Natural killer cell (primary cell): ENCODE measurements at places on chromosomes 3 and 15. TPM values are rescaled to one million over a fixed set of nuclear protein-coding genes. Genes with fewer than 3 reads are reported as not detected.
A peak's percentile ranks its signal among the peaks of the same experiment; 100 is the strongest.

- no peak for DNase-seq
- no peak overlapping the region for H3K4me3 ChIP-seq
- no peaks in the 10 kb centered on the region for H3K36me3 ChIP-seq
- no peaks in the 10 kb centered on the region for H3K4me1 ChIP-seq
- no peak overlapping the region for H3K27ac ChIP-seq
- no peaks in the 10 kb centered on the region for H3K27me3 ChIP-seq
These were observed 159.4 kb downstream of the ZIC4 start for GRCh38 chr3:147246906-147247305.

The GABRA5 gene
- not detected for total RNA-seq

DNA sequence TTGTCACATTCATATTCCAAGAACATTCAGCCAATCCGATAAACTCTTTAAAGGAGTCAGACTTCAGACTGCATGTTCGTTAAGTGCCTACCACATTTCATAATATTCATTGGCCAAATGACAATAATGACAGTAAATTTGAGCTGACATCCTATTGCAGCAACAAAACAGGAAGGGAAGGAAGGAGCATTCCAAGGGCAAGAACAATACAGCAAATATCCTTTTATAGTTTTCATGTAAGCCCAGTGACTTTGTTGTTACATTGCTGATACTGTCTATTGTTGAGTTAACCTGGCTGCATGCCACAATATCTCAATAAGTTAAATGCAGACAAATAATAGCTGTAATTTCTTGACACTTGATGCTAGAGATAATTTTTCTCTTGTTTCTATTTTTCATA, 16.4 kb upstream of the CBLB start:
- no peak overlapping the region for H3K4me3 ChIP-seq
- no peaks in the 10 kb centered on the region for H3K4me1 ChIP-seq
- no peak for DNase-seq
- no peak overlapping the region for H3K27ac ChIP-seq
- no peaks in the 10 kb centered on the region for H3K36me3 ChIP-seq

The SCN11A gene
- total RNA-seq: 0.07 TPM

DNA sequence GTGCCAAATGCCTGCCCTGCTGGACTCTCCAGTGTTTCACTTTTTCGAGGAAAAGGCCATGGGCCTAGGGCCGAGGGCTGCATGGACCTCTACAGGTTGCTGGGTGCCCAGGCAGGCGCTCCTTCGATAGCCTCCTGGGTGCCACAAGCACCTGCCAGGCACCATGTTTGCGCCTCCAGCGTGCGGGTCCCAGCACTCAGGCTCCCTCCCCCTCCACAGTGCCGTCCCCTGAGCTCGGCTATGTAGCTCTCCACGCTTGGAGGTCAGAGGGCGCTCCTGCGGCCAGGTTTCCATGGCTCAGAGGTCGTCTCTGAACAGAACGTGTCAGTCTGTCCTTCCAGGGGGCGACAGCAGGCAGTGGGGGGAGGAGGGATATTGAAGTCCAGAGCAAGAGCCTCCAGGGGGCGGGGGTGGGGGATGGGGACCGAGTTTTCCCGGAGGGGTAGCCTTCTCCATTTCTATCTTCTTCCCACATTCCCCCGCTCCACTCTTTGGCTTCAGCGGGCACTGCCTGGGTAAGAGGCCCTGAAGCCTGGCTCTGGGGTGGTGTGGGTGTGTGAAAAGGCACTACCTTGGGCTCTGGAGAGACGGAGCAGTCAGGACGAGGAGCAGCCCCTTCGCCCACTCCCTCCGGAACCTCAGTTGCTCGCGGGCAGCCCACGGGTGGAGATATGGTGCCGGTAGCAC, 3.6 kb downstream of the ONECUT1 start:
- H3K4me3 ChIP-seq: no peak overlapping the region
- no peak overlapping the region for H3K27ac ChIP-seq
- H3K4me1 ChIP-seq: peaks cover 30% of the 10 kb centered on the region
- no peak for DNase-seq
- H3K36me3 ChIP-seq: no peaks in the 10 kb centered on the region

- H3K36me3 ChIP-seq: no peaks in the 10 kb centered on the region
- H3K27ac ChIP-seq: no peak overlapping the region
- H3K4me3 ChIP-seq: no peak overlapping the region
- DNase-seq: no peak
- no peaks in the 10 kb centered on the region for H3K4me1 ChIP-seq
- no peaks in the 10 kb centered on the region for H3K27me3 ChIP-seq
These were observed 57.9 kb upstream of the SETD2 start for GRCh38 chr3:47221798-47222197.

DNA sequence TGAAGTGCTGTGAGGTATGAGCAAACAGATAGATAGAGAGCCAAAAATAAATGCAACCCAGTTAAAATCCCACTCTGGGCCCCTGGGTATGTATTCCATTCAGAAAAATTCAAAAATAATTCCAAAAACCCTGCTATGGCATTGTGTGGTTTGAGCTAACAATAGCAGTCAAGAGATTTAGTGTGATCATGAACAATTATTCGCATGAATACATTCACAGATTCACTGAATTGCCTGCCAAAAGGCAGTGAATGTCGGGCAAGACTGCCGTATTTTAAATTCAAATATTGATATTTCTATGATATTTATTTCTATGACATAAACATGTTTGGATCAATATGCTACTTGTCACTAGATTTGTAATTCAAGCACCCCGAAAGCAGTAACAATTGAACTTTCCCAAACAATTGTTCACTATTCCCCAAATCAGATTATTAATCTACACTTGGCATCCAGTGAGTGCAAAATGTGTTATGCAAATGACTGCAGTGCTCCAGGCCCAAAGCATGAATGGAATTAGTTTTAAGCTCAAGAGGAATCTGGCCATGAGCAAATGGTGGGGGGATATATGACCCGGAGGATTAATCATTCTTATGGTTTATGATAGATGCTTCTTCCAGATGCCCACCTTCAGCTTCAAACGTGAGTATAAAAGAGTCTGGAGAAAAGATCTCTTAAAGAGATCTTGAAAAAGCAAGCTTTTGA, 417.0 kb upstream of the MEIS2 start:
- H3K4me1 ChIP-seq: no peaks in the 10 kb centered on the region
- H3K27me3 ChIP-seq: no peaks in the 10 kb centered on the region

- no peaks in the 10 kb centered on the region for H3K4me1 ChIP-seq
- H3K27me3 ChIP-seq: no peaks in the 10 kb centered on the region
- peak; percentile 56 for DNase-seq
- no peak overlapping the region for H3K27ac ChIP-seq
- no peak overlapping the region for H3K4me3 ChIP-seq
These were observed 156.7 kb upstream of the MEF2A start for GRCh38 chr15:99409097-99409473.

GRCh38 chr3:126339466-126339865, 17.7 kb downstream of the KLF15 start:
- no peaks in the 10 kb centered on the region for H3K27me3 ChIP-seq
- H3K4me1 ChIP-seq: no peaks in the 10 kb centered on the region
- no peak overlapping the region for H3K27ac ChIP-seq
- DNase-seq: no peak
- H3K4me3 ChIP-seq: no peak overlapping the region

The FAH gene
- 13.5 TPM for total RNA-seq

DNA sequence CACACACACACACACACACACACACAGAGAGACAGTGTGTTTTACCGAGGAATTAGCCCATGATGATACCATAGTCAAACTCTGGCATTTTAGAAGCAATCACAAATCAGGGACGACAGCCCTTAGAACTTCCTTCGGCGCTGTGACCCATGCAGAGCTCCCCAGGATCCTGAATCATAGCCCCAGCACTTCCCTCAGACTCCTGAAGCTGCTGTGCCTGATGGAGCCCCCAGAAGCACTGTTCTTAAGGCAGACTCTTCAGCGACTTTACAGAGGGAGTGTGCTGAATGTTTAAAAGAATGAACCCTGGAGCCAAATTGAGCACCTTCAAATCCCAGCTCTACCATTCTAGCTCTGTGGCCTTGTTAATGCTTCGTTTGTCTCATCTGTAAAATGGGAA, 89.3 kb upstream of the LIPC start:
- no peak overlapping the region for H3K4me3 ChIP-seq
- no peaks in the 10 kb centered on the region for H3K4me1 ChIP-seq
- no peak for DNase-seq
- no peak overlapping the region for H3K27ac ChIP-seq
- H3K27me3 ChIP-seq: no peaks in the 10 kb centered on the region

DNA sequence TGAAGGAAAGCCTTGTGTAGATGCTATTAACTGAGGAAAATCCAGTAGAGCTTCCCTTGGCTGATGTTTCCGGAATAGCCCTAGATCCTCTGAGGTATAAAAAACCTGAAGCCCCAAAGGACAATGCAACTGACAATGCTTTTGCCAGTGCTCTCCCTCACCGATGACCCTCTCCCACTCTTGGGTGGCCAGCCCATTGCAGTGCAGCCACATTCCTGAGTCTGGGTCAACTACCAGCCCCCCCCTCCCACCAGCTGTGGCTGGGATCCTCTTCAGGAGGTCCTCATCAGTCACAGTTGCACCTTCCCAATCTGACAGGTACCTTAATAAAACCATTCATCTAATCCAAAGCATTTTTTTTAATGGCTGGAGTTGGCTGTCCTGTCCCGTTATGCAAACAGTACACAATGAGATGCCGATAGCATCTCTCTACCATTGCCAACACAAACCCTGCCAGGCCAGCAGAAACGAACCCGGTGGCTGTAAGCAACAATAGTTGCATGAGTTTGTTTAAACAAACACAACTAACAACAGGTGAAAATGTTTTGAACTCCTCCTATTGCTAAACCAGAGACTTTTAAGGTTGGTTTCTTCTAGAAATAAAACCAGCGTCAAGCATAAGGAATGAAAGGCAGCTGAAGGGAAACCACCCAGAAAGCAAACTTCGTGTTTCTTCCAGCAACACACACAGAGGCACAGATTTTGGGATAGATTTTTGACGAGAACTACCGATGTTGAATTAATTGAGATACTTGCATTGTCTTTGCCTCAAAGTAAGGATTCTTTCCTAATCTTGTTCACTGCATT, 128.3 kb upstream of the ARHGEF3 start:
- H3K4me3 ChIP-seq: no peak overlapping the region
- H3K4me1 ChIP-seq: peaks cover 13% of the 10 kb centered on the region
- H3K27me3 ChIP-seq: no peaks in the 10 kb centered on the region
- DNase-seq: no peak
- H3K27ac ChIP-seq: no peak overlapping the region

The TF gene
- 2.8 TPM for total RNA-seq

- no peaks in the 10 kb centered on the region for H3K4me1 ChIP-seq
- no peak overlapping the region for H3K4me3 ChIP-seq
- peak; percentile 19 for DNase-seq
These were observed 74.3 kb downstream of the TJP1 start for GRCh38 chr15:29747837-29748417.

The ST8SIA2 gene
- total RNA-seq: not detected

DNA sequence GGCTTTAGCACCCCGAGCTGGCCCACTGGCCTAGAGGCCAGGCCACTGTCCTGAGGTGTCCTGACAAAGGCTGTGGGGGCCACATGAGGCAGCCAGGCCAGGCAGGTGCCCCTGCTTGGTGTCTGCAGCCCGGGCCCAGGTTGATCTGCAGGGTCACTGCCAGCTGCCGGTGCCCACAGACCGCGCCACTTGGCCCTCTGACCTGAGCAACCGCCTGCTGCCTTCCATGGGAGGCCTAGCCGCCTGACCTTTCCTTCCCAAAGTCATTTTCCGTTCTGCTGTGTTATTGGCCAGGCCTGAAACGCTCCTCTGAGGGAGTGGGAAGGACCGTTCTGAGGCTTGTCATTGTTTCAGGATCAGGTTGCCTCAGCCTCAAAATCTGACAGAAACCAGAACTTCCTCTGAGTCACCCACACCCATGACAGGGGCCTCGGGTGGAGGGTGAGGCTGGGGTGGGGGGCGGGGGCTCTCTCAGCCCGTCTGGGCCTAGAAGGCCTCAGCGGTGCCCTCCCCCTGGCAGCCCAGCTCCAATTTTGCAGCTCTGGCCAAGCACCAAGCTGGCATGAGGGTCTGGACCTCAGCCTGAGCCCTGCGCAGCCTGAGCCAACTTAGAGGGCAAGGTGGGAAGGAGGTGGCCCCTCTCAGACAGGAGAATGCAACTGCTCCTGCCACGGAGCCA, 140.7 kb upstream of the MEF2A start:
- no peaks in the 10 kb centered on the region for H3K36me3 ChIP-seq
- no peak overlapping the region for H3K4me3 ChIP-seq
- DNase-seq: peak; percentile 59
- H3K4me1 ChIP-seq: peaks cover 21% of the 10 kb centered on the region

The PLXNB1 gene
- 5.0 TPM for total RNA-seq

The LSM3 gene
- 9.1 TPM for total RNA-seq

- no peaks in the 10 kb centered on the region for H3K36me3 ChIP-seq
- no peak overlapping the region for H3K4me3 ChIP-seq
- peaks cover 8% of the 10 kb centered on the region for H3K4me1 ChIP-seq
- DNase-seq: no peak
- no peaks in the 10 kb centered on the region for H3K27me3 ChIP-seq
- H3K27ac ChIP-seq: no peak overlapping the region
These were observed 23.0 kb downstream of the IGF1R start for GRCh38 chr15:98671060-98672008.

DNA sequence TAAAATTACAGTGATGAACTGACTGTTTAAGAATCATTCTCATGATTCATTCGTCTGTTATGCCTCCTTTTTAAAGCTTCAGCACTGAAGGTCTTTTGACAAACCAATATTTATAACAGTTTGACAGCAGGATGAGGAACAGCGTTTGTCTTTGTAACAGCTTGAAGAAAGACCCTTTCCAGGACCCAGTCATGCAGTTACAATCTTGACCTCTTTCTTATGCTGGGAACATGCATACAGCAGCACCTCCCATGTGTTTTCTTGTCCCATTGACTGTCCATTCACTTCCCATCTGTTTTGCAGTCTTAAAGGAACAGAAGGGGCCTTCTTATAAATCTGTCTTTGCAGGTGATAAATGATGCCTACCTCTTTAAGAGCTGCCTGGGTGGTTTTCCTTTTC, 87.2 kb downstream of the OPA1 start:
- DNase-seq: no peak
- H3K4me3 ChIP-seq: no peak overlapping the region
- H3K27me3 ChIP-seq: no peaks in the 10 kb centered on the region
- H3K4me1 ChIP-seq: no peaks in the 10 kb centered on the region

DNA sequence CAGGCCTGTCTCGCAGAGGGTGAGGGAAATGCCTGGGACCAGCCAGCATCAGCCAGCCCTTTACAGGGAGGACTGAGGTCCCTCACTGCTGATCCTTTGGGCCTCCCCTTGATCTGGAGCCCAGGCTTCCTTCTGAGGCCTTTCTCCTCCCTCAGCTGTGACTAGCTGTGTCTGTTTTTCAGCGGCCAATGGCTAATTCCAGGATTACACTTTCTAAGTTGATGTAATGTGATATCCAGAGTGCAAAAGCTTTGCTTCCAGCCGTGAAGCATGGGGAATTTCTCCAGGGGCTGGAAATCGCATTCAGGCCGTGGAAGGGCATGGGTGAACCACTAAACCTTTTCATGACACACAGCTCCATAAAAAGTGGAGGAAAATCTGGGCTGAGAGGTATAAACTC, 157.6 kb downstream of the SHQ1 start:
- DNase-seq: no peak
- H3K4me3 ChIP-seq: no peak overlapping the region
- H3K27ac ChIP-seq: no peak overlapping the region
- no peaks in the 10 kb centered on the region for H3K36me3 ChIP-seq
- H3K4me1 ChIP-seq: no peaks in the 10 kb centered on the region

- H3K27me3 ChIP-seq: no peaks in the 10 kb centered on the region
- H3K36me3 ChIP-seq: no peaks in the 10 kb centered on the region
- H3K4me3 ChIP-seq: no peak overlapping the region
- H3K27ac ChIP-seq: no peak overlapping the region
- no peak for DNase-seq
- no peaks in the 10 kb centered on the region for H3K4me1 ChIP-seq
These were observed 261.5 kb upstream of the TPM1 start for GRCh38 chr15:62781081-62781497.

GRCh38 chr3:13600950-13601691, 52.2 kb downstream of the FBLN2 start:
- H3K36me3 ChIP-seq: no peaks in the 10 kb centered on the region
- DNase-seq: no peak
- H3K27ac ChIP-seq: no peak overlapping the region
- H3K27me3 ChIP-seq: no peaks in the 10 kb centered on the region
- H3K4me1 ChIP-seq: no peaks in the 10 kb centered on the region
- H3K4me3 ChIP-seq: no peak overlapping the region
